Stimulated activated naive CD8-positive, alpha-beta T cell treated with anti-CD3 and anti-CD28 coated beads, Interleukin-15, amount 100 ng/mL, for 72 hours (primary cell): ENCODE measurements at places on chromosomes 4 and X.

DNA sequence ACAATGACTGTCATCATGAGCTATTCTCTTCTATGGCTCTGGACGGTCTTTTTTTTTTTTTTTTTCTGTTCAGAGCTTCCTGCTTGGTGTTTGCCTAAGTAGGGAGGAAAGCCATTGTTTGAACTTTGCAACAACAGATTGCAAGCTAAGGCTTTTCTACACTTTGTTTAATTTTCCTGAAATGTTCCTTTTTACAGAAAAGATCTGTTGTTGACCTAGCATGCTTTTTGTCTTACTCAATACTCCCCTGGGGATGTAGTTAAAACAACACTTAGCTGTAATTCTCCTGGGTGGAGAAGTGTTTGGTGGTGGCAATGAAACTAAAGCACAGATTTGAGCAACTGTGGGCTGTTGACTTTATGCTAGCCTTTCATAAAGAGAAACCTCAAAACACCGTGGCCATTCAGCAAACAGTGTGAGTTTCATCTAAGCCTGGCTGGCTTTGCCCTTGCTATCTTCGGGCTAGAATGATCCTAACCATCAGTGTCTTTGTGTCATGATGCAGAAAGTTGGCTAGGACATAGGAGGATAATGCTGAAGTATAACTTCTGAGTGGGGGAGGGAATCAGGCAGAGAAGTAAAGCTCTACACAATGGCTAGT is 110.5 kb downstream of the ANXA3 start:
- DNase-seq: peak; percentile 37

- DNase-seq: no peak
Observed at GRCh38 chr4:45155081-45155777, 428.9 kb upstream of the GNPDA2 start.

- no peak for DNase-seq
Observed at GRCh38 chr4:53151489-53151788, 214.4 kb downstream of the SCFD2 start.

GRCh38 chr4:89939994-89940393 is 45.3 kb downstream of the MMRN1 start:
- no peak for DNase-seq

- peak; percentile 49 for DNase-seq
Observed at GRCh38 chrX:40104630-40104984, 6.8 kb upstream of the BCOR start.

DNA sequence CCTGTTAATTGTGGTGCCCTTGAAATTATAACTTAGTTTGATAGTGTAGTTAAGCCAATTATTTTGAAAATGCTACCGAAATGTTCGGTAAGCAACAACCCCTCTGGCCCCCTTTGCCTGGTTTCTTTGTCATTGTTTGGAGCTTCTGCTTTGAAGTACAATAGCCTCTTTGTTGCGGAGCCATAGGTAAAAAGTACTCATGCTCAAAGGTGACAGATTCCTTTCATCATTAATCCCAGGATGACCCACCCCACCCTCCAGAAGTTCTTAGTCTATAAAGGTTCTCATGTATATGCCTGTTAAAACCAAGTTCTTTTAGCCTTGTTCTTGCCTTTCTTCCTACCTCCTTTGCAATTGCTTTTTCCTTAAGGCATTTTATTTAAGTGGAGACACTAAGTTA is 42.4 kb upstream of the SMARCAD1 start:
- no peak for DNase-seq

- DNase-seq: peak; percentile 86
Observed at GRCh38 chr4:174522183-174523024, at the start of gene HPGD. Gene HPGD, minus strand, starts transcription at chr4:174522488. Its CDS starts 37 bp downstream, at chr4:174522451.

DNA sequence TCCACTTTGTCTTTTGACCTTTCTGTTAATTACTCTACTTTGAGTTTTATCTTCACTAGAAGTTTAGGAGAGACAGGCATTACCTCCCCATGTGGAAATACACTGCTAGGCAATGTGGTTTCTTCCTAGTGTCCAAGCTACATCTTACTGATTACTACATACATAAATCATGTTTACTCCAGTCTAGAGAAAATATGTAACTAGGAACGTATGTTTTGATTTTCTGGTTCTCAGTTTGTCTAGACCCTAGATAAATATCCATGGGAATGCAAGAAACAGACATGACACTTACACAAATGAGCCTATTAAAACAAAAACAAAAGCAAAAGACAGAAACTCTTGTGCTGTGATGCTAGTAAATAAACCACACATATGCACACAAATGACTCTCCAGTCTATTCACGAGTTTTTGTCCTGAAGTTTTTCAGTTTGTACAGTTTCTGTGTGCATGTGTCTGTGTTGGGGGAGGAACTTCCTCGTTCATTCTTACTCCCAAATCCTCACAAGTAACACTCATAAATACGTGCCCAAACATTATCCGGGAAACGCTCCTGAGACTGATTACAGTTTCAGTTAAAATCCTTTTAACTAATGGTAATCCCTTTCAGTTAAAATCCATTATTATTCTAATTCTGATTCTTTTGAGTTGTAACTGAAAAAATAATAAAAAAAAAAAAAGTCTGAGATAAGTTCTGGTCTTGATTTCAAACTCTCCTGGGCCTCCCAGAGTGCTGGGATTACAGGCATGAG is 283.5 kb upstream of the FTHL17 start:
- no peak for DNase-seq

- no peak for DNase-seq
Observed at GRCh38 chrX:48700951-48701653, 4.6 kb downstream of the SUV39H1 start.

GRCh38 chr4:123378794-123379193 is 17.8 kb upstream of the SPRY1 start:
- DNase-seq: no peak

- no peak for DNase-seq
Observed at GRCh38 chrX:19548279-19548678, 33.0 kb upstream of the MAP3K15 start.

- DNase-seq: no peak
Observed at GRCh38 chr4:126956184-126956897, 676.4 kb upstream of the INTU start.

- no peak for DNase-seq
Observed at GRCh38 chr4:10762561-10762960, 78.0 kb upstream of the CLNK start.
